NB4 (cell line): ENCODE measurements at places on chromosomes 2 and 18.

GRCh38 chr2:74553892-74554819 lies at the start of the genes DOK1 and LOXL3:
Gene DOK1, plus strand, starts transcription at chr2:74554720. Its CDS starts 35 bp downstream, at chr2:74554755.
Gene LOXL3, minus strand, starts transcription at chr2:74553942. Its CDS starts 1,308 bp downstream, at chr2:74552634.
- DNase-seq = peak; percentile 86

GRCh38 chr2:179677746-179678505 lies 183.5 kb downstream of the ZNF385B start:
- no peak for DNase-seq

- peak; percentile 97 for DNase-seq
These were observed 17.5 kb downstream of the SERTAD2 start for GRCh38 chr2:64635976-64636911.

DNA sequence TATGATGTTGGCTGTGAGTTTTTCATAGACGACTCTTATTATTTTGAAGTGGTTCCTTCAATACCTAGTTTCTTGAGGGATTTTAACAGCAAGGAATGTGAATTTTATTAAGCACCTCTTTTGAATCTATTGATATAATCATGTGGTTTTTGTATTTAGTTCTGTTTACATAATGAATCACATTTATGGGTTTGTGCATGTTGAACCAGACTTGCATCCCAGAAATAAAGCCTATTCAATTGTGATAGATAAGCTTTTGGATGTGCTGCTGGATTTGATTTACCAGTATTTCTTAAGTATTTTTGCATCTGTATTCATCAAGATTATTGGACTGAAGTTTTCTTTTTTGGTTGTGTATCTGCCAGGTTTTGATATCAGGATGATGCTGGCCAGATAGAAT lies 131.6 kb upstream of the SCN7A start:
- no peak for DNase-seq

GRCh38 chr2:165833156-165833555 lies 39.1 kb upstream of the GALNT3 start:
- DNase-seq = no peak

- DNase-seq = no peak
These were observed 47.8 kb downstream of the TRAPPC12 start for GRCh38 chr2:3427272-3427671.

DNA sequence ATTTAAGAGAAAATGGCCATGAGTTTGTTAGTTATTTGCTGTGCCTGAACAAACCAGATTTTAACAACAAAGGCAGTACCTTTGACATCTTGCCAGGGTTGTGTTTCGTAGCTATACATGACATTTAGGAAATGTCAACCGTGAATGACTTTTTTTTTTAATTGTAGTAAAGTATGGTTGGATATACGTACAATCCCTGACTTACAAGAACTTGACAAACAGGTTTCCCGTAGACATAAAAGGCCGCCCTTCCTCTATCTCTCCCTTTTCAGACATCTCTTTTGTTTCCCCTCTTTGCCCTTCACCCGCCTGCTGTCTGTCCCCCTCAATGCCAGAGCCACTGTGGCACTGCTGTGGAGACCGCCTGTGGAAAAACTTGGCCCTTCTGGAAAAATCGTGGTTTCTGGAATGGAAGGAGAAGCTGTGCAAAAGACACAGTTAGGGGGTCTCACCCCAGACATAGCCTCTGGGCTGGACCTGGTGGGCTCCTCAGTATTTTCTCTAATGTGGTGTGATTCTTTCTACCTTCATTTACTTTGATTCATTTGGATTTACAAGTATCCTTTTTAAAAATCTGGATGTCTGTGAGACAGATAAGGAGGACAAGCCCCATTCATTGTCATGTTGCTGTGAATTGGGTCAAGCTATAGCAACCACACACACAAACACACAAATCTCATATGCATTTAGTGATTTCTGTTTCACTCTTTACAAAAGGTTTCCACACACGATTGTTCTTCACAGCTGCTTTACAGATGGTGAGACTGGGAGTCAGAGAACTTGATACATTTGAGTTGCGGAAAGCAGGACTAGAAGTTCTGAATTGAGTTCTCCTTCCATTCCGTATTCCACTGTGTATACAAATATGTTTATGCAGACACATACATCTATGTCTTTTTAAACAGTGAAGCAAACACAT lies 48.6 kb downstream of the SPATS2L start:
- no peak for DNase-seq

- peak; percentile 7 for DNase-seq
These were observed 298.6 kb upstream of the FAM98A start for GRCh38 chr2:33897741-33898140.

DNA sequence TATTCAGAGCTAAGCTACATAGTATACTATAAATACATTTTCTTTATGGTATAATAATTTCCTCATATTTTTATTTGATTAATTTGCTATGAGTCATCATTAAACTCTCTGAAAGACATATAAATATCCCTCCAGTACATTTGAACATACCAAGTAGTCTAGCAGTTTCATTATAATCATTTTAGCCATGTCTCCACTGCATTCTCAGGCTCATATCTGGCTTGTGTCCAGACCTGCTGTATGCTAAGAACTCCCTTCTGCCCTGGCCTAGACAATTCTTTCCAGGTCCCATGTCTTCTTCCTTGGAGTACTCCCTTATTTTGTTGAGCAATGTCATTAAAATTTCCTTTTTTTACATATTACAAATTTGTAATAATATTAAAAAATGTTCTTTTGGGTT lies 16.6 kb upstream of the DYNC1I2 start:
- DNase-seq = no peak

DNA sequence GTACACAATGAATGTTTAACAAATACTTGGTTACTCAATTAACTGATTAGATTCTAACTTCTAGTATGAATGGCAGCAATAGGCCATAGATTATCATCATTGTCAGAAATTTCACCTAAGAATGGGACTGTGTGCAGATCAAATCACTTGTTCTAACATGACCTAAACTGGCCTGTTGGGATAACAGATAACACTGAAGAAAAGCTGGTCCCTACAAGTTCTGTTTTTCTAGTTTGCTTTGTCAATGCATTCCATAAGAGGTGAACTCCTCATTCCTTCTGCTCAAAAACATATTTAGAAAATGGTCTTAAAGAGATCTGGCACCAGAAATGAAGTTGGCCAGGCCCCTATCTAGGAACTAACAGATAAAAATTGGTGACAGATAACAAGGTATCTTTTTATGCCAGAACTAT lies 175.4 kb downstream of the THADA start:
- no peak for DNase-seq

DNA sequence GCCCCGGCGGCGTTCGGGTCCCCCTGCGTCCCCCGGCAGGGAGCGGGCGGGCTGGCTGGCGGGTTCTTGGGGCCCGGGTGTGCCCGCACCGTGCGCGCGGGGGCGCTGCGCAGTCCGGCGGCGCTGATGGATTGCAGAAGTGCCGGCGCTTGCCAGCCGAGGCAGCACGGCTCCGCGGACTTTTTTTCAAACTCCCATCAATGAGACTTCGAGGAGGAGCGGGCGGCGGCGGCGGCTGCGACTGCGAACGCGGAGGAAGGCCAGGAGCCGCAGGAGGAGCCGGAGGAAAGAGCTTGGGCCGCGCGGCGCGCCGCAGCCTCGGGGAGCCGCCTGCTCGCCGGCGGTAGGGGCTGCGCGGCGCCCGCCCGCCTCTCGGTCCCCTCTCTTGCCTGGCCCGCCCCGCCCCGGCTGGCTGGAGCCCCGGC lies at the start of gene GLI2:
Gene GLI2 (plus strand): TSS at position 123 of the 425 bp plus-strand sequence. CDS start 61,453 bp downstream, outside the sequence.
- DNase-seq = peak; percentile 90

GRCh38 chr2:216348756-216349308 lies 23.5 kb downstream of the MARCHF4 start:
- peak; percentile 16 for DNase-seq

DNA sequence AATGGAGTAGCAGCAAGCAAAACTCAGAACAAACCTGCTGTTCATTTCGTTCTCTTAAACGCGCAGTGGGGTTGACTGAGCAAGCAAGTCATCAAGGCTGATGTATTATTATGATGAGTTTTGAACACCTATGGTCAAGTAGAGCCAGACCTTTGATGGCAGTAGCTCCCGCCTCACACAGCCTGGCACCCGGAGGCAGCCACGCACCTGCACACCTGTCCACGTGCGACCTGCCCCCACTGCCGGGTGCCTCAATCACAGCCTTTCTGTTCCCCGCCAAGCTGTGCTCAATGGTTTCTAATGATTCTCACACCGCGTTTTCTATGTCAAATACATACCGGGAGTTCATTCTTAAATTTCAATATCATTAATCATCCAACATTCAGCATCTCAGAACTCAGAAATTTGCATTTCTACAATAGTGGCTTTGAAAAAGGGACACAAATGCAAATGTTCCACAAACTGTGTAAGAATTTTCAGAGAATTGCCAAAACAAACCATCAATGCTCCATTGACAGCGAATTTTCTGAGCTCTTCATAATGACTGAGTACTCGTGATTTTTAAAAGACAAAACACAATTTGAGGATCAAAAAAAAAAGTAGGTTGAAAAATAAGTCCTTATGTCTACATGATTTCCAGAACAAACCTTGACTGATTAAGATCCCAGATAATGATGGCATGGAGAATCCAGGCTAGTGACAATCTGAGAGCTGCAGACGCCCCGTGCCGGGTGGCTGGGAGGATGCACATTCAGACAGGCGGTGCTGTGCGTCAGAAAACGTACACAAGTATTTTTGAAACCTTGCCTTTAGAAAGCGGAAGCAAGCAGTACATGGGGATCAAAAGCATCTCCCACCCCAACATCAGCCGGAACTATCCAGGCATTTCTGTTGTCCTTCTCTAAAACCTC lies 56.6 kb downstream of the HDAC4 start:
- no peak for DNase-seq

DNA sequence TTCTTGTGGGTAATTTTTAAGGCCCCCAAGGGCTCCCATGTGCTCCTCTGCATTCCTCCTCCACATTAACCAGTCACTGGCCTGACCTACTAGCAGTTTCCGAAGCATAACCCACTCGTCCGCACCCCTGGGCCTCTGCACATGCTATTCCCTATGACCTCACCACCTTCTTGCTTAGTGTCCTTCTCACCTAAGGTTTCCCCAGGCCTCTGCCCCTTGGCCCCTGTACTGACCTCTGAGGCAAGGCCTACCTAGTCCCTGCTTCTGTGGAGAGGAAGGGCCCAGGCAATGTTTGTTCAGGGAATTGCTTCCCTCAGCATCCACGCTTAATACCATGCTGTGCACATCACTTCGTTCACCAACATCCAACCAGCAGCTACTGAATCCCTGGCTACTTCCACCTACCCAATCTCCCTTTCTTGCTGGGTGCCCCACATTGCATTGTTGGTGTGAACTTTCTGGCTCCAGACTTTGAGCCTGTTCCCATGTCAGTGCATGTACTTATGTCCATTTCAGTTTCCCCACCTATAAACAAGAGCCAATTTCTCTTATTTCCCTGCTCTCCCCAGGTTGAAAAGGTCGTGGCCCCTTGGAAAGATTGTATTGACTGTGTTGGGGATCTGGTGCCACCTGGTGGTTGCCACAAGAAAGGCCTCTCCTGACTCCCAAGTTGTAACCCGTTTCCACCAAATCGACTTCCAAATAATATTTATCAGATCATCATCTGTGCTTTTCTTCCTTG lies 19.2 kb upstream of the TMEM177 start:
- DNase-seq = peak; percentile 66

DNA sequence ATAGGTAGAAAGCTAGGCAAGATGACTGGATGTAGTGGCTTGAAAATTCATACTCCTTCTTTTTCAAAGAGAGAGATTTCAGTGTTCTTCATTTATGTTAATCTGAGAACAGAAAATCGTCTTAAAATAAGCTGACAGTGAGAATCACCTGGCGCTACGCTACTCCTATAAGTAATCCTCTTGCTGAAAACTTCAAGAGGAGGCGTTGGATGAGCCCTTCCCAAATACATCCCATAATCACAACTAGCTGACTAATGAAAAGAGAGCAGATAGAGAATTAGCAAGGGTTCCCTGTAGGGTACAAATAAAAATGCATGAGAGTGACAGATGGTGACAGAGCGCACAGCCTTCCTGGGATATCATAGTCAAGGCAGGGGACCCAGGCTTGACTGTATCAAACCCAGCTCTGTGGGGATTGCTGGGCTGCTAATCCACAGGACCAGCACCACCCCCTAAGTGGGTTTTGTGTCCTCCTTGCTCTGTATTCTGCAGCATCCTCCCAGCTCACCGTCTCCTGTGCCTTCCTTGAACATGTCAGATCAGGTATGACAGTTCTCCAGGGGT lies 280.2 kb downstream of the SP3 start:
- DNase-seq = no peak

DNA sequence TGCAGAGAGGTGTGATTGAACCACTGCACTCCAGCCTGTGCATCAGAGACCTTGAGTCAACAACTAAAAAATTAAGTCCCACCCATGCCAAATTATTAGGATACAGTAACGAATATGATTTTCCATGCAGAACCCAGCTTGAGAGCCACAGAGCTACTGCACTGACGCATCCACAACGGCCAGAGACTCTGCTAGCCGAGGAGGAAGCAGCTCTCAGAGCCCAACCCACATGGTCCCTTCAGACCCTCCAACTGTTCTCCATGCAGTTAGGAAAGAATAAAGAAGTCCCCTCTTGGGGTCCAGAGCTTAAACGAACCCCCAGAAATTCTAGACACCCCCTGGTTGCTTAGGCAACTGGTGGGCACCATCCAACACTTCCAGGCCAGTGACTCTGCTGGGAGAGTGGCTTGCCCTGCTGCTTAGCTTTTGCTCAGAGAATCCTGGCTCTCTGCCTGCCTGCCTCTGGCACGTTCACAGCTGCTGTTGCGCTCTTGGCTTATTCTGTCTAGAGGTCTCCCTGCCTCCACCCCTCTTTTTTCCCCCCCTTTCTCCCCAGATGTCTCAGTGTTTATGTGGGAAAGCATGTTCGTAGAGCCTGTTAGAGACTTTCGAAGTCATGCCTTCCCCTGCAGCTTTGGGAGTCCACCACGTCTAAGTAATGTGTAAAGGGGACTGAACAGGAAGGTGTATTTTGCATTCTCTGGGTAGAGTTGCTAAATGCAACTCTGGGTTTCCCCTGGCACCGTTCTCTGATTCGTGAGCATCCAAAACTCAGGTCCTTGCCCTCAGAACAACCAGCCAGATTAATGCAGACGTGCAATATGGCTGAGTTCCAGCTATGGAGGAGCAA lies 26.0 kb upstream of the SP3 start:
- no peak for DNase-seq

- DNase-seq = no peak
These were observed 805 bp downstream of the LIMS2 start for GRCh38 chr2:127674241-127675209.

- peak; percentile 7 for DNase-seq
These were observed 273.6 kb downstream of the CCDC74A start for GRCh38 chr2:131801210-131801744.

GRCh38 chr2:187689372-187689771 lies 135.1 kb upstream of the TFPI start:
- DNase-seq = no peak

- no peak for DNase-seq
These were observed 43.4 kb upstream of the KYNU start for GRCh38 chr2:142834021-142834420.

- peak; percentile 49 for DNase-seq
These were observed 38.8 kb downstream of the LIMS1 start for GRCh38 chr2:108573061-108573460.

DNA sequence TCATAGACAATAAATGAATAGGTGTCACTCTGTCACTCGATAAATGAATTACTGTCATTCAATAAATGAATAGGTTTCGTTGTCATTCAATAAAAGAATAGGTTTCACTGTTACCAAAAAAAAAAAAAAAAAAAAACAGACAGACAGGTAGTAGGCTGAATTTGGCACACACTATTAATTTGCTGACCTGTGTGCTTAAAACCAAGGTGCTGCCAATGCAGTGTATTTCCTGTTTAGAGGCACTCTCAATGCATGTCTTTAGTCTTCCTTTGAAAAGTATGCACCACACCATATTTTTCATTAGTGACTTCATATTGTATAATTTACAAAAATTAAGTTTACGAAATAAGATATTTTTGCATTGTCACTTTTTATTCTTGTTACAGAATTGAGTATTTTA lies 16.2 kb downstream of the ANKRD62 start:
- no peak for DNase-seq
